ENCODE measurements at places on chromosomes 6 and 20. TPM values are rescaled to one million over a fixed set of nuclear protein-coding genes. Genes with fewer than 3 reads are reported as not detected.

The HLA-DMA gene
- total RNA-seq = 57.9 TPM

DNA sequence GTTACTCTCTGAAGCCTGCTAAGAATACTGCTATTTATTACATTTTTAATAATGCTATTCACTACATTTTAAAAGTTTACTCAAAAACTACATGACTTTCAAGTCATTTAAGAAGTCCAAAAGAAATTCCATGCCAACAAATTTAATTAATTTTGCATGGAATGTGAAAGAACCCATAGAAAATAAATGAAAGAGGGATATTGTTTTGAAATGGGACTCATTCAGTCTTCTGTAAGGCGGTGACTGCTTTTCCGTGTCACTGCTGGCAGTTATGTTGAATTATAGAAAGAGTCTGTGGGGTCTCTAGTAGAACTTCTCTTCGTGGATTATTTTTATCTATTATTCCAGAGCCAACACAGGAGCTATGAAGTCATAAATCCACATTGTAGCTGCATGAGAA lies 211.2 kb downstream of the LAMA2 start:
- DNase-seq = no peak

GRCh38 chr6:107689190-107689589 lies 134.9 kb downstream of the SCML4 start:
- DNase-seq = no peak

GRCh38 chr20:373171-373890 lies 7.2 kb upstream of the TRIB3 start:
- no peak for DNase-seq

The BPIFB2 gene
- total RNA-seq = not detected

DNA sequence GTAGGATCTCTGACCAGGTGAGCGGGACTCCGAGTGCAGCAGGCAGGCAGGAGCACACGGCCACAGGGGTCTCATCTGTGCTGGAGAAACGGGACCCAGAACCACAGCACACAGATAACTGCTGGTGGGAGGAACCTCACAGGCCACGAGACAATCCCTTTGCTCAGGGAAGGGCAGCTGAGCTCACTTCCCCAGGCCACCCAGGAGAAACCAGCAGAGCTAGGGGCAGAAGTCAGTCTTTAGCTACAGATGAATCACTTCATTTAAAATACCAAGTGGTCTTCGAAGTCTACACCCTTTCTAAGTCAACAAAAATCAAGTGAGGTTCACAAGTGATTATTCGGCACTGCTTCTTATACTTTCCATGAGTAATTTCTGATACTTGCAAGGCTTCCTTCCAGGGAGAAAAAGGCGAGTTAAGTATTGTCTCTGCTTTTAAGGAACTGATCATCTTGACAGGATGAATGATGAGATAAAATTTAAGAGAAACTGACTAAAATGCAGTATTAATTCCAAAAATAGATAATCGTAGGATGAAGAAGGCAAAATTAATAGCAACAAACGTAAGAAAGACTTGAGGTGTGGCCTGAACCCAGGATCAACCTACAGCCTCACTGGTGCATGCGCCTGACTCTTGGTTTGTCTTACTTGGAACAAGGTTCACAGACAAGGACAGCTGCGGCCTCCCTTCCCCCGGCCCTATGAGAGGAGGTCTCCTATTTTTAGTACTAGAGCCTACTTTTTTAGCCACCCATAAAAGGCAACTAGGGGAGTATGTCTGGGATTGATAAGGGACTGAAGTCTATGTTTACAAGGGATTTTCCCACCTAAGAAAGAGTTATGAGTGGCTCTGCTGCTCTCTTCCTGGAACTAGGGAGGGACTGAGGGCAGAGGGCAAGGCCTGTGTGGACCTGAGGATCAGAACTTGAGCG lies 233.6 kb downstream of the TTLL2 start:
- DNase-seq = no peak

GRCh38 chr6:81130969-81131368 lies 621.5 kb downstream of the TENT5A start:
- DNase-seq = no peak

DNA sequence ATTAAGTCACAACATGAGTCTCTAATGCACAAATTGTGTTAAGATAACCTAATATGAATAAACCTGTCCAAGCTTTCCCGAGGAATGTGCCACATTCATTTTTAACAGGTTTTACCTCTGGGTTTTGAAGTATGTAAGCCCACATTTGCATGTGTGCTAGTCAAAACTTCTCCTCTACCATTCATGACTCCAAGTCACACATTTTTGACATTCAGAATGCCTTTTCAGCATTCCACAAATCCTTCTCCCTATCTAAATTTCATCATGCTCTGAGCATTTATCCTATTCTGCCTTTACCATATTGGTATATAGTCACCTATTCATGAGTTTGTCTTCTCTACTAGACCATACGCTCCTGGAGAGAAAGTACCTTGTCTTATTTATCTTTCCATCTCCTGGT lies 56.5 kb downstream of the ADGRF5 start:
- no peak for DNase-seq
